Endothelial cell of coronary artery (primary cell): ENCODE measurements at places on chromosomes 16 and 17. TPM values are rescaled to one million over a fixed set of nuclear protein-coding genes. Genes with fewer than 3 reads are reported as not detected.

Gene TGFB1I1
- total RNA-seq = 23.8 and 41.5 TPM in 2 replicates

Gene PYY
- not detected in 2 replicates for total RNA-seq

Gene MINK1
- total RNA-seq = 30.8 and 48.3 TPM in 2 replicates

Gene MIEN1
- total RNA-seq = 11.3 and 12.6 TPM in 2 replicates

Gene PROCA1
- total RNA-seq = 0.81 and 0.94 TPM in 2 replicates

Gene EXOC3L1
- total RNA-seq = 2.4 and 9.1 TPM in 2 replicates

Gene CCL14
- total RNA-seq = 6.1 and 7.1 TPM in 2 replicates

Gene BFAR
- 65.1 and 66.7 TPM in 2 replicates for total RNA-seq

Gene RPRML
- total RNA-seq = 0.09 TPM in 1 of 2 replicates, not detected in the other

Gene MYOCD
- 0.19 TPM in 1 of 2 replicates, not detected in the other for total RNA-seq

Gene MT1H
- total RNA-seq = not detected in 2 replicates

Gene KRTAP2-3
- not detected in 2 replicates for total RNA-seq

Gene SLC47A2
- total RNA-seq = not detected in 2 replicates

Gene NPIPA2
- 0.45 and 0.56 TPM in 2 replicates for total RNA-seq

Gene C1QTNF1
- total RNA-seq = 2.6 and 11.9 TPM in 2 replicates

Gene KRTAP9-8
- total RNA-seq = not detected in 2 replicates

Gene ITGAX
- total RNA-seq = 0.38 and 0.81 TPM in 2 replicates

Gene KRT222
- total RNA-seq = not detected in 2 replicates

Gene ARSG
- total RNA-seq = 1.1 and 1.5 TPM in 2 replicates

Gene CD300LB
- not detected in 2 replicates for total RNA-seq

Gene TEX14
- under 0.01 and 0.19 TPM in 2 replicates for total RNA-seq

Gene MSI2
- total RNA-seq = 18.5 and 29.9 TPM in 2 replicates

Gene SMIM36
- not detected in 2 replicates for total RNA-seq

Gene GDPD3
- 0.81 and 1.3 TPM in 2 replicates for total RNA-seq

Gene SCGB1C2
- total RNA-seq = not detected in 2 replicates
